ENCODE measurements at places on chromosomes 2 and 18.

- no peak for DNase-seq
These were observed 12.4 kb downstream of the ASB1 start for GRCh38 chr2:238438856-238439849.

GRCh38 chr2:106572541-106573450, 85.6 kb downstream of the CD8B2 start:
- DNase-seq = no peak

- DNase-seq = peak; percentile 69
These were observed at the start of gene MARCHF4 for GRCh38 chr2:216371721-216372702. Gene MARCHF4 (minus strand): TSS chr2:216372483. CDS start chr2:216370260, 2,223 bp downstream.

DNA sequence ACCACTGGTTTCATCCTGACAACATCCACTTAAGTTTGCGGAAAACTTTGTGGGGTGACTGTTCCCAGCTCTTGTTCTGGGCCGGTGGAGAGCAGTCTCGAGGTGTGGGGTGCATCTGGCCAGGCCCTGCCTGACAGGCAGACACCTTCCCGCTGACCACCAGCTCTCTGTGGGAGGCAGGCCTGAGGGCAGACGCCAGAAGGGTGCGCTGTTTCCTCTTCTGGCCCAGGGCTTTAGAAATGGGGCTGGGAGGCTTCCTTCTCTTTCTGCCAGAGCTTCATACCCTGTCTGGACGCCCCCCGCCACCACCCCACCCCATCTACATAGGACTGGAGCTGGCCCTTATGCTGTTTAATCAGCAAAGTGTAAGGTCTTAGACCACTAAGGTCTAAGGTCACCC, 263.8 kb downstream of the LOXHD1 start:
- no peak for DNase-seq

GRCh38 chr18:73577365-73577764, 570.3 kb downstream of the FBXO15 start:
- no peak for DNase-seq

DNA sequence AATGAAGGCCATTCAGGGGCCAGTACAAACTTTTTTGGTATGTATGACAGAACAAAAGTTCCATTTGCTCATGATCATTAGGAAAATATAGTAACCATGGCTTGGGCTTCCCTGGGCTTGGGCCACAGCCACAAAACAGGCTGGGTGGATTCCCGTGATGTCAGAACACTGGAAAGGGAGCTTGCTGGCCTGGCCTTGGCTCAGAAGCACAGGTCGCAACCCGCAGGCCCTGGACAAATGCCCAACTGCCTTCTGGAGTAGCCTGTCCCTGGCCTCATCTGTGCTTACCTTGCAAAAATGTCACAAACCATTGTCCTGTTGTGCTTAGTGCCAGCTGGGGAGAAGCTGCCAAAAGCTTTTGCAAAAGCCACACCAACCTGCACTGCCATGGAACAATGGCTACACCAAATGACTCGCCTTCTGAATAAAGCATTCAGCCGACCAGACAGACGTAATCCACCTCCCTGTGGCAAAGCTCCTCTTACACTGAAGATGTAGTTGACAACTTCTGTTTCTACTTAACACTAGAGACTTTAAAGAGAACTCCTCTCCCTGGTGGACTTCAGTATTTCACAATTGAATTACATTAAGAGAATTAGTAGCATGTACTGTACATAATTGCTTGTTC, 125.5 kb downstream of the ANKRD44 start:
- no peak for DNase-seq

DNA sequence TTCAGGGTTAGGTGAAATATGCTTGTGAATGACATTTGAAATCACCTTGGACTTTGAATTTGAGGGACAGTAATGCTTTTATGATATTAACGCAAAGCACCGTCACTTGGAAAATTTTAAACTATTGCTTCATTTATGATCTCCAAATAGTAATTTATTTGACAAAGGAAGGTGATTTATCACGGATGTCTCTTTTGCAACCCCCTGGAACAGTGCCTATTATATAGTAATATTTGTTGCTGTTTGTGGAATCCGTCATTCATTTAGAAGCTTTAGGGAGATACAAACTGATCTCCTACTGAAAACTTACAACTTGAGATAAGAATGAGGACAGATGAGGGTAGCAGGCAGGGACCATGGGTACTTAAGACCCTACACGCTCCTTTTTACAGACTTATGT, 10.7 kb upstream of the ZEB2 start:
- no peak for DNase-seq

DNA sequence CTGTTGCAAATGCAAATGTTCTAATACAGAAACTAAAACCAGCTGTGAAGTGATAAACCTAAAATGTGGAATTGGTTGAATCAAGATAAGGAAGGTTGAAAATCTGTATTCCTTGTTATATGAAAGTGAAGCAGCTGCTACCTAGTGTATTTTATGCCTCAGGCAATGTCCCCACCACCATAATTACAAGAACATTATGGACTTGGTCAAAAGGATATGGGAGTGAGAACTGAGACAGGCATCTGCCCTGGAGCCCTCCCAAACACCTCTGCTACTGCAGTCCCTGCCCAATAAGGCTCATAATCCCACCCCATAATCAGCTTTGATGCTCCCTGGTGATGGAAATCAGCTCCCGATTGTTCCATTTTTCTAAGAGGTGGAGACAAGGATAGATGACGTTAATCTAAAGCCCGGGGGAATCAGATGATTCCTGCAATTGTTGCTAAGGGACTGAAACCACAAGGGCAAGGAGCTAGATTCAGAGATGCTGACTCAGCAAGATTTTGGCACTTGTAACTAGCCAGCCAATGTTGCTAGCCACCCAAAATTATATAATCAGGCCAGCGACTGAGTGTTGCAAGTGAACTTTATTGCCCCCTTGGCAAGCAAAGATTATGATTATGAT, 69.5 kb downstream of the EVA1A start:
- no peak for DNase-seq

GRCh38 chr2:109545828-109546713, 67.7 kb downstream of the SEPTIN10 start:
- DNase-seq = peak; percentile 1

DNA sequence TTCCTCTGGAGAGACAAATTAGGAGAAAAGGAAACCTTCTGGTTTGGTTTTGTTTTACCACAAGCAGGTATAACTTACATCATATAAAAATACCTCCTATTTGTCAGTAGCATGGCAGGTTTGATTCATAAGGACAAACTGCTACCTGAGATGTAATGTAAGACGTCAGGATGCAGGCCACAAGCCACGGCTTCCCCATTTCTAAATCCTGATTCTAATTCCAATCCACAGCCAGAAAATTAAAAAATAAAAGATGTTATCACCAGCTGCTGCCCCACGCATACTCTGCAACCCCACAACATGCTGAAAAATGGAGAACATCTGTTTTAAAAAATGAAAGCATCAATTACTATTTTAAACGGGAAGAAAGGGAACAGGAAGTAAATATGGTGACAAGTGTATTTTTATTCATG, 197.6 kb downstream of the BCL11A start:
- no peak for DNase-seq

DNA sequence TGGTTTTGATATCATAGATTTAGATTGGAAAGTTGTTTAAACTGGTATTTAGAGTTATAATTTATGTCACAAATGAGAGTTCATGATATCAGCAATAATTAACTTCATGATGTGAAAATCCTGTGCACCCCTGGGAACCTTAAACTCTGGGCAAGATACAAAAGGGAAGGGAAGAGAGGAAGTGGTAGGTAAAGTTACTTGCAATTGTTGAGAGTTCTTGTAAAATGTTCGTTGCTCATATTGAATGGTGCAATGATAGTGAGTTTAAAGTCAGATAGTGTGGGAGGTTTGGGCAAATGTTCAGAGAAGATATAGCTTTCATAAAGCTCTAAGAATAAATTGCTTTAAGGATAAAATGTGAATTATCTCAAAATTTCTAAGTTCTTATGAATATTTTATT, 75.4 kb downstream of the SP110 start:
- DNase-seq = no peak

GRCh38 chr2:69645921-69646320, 2.4 kb upstream of the AAK1 start:
- DNase-seq = no peak

DNA sequence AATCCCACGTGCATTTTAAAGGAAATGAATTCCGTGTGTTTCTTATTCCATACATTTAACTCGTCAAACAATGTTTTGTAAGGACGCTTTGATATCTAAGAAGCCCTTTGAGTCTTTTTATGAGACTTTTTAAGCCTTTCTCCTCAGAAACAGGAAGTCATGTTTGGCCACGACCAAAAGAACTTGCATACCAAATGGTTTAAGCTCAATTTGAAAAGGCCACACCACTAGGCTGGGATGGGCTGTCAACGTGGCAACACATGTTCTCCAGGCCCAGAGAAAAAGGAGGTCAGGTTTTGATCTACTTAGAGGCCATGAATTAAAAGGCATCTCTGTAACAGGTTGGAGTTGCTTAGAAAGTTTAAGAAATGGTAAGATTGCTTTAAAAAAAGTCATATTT, 441.8 kb downstream of the CMPK2 start:
- no peak for DNase-seq

DNA sequence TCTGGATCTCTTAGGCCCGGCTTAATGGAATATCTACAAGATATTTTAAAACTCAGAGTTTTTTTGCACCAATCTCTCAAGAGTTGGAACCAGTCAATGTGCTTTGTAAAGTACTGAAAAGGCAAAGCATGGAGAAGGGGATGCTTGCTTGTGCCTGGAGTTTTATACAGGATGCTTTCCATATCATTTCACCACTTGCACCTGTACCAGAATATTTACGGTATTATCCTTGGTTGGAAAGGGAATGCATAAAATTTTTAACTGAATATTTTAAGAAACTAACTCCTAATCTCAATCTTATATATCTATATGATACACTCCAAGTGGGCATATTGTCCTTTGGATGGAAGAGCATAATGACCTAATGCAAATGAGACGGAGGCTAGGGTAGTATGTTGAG, 318.7 kb downstream of the CLIP4 start:
- DNase-seq = no peak

- DNase-seq = no peak
These were observed 1101.0 kb upstream of the FANCL start for GRCh38 chr2:59342166-59342565.

DNA sequence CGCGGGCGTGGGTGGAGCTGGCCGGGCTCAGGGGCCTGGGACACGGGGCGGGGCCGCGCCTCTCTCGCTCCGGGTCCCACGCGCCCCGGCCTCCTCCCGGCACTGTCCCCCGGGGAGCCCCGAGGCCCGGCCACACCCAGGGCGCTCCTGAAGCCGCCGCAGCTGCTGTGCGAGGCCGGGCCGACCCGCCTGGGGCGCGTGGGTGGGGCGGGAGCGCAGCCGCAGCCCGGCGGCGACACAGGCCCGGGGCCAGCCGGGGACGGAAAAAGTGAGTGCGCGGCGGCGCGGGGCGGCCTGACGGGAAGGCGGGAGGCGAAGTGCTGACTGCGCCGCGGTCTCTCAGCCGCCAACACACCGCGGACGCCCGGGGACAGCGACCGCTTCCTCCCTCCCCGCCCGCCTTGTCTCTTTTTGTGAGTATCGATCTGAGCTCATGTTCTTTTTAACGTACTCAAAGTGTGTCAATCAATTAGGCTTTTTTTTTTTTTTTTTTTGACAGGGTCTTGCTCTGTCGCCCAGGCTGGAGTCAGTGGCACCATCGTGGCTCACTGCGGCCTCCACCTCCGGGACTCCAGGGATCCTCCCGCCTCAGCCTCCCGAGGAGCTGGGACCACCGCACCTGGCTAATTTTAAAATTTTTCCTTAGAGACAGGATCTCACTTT, 14.5 kb downstream of the PDCD1 start:
- DNase-seq = no peak

DNA sequence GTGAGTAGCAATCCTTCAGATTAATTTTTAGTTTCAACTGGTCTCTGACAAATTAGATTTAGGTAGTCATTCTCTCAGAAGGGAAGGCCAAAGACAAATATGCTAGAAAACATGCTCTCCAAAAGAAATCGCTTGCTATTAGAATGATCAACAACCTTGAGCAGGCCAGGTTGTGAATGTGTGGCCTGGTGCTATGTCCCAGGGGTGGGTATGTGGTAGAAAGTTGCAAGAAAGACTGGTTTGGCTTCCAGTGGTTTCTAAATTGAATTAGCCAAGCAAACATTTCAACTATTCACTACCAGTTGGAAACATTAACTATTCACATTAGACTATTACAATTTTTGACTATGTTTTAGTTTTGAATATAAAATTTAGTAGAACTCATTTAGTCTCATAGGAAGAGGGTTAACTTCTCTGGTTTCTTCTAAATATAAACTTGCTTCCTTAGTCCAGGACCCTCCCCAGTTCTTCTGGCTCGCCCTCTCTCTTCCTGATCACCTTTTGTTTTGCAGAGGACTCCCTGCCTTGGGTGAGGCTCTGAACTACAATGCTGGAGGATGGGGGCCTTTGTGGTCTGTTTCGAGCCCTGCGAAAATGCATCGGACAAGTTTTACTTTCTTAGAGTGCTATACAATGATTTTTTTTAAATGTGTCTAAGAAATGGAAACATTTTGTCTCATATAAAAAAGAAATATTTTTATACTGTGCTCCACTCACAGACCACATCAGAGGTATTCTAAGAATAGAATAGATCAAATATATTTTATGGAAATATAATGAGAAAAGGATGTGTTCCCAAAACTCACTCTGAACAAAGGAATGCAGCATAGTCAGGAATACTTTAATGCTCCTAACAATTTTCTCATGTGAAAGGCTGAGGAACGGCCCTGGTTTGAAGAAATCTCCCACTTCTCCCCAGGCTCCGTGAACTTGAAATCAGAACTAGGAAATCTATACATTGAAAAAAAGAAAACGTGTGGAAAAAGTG, 375.0 kb upstream of the ZEB2 start:
- no peak for DNase-seq

DNA sequence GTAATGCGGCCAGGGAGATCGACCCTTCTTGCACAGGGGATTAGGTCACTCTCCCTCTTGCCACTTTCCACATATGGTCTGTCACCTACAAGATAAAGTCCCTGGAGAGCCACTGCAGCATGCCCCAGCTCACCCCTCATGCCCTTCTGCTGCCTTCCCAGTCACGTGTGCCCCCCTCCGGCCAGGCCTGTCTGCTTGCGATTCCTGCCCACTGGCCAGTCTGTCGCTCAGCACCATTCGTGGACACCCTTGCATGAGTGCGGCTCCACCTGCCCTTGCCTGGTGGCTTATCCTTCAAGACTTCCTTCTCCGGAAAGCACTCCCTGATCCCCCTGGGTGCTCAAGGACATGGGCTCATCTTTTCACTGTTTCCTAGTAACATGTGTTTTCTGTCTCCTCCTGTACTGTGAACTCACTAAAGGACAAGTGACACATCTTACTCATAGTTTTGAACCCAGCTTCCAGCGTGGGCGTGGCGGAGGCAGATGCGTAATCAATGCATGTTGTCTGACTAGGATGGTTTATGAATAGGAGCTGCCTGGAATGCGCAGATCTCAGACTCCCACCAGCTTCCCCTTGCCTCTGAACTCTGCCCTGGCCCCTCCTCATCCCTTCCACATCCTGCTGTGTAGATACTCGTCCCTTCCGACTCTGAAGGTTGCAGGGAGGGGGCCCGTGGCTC, 7.8 kb upstream of the NT5DC4 start:
- no peak for DNase-seq

Data from NCI-H1092 (cell line).